HEK293T (cell line): ENCODE measurements at places on chromosomes 2 and 18.

DNA sequence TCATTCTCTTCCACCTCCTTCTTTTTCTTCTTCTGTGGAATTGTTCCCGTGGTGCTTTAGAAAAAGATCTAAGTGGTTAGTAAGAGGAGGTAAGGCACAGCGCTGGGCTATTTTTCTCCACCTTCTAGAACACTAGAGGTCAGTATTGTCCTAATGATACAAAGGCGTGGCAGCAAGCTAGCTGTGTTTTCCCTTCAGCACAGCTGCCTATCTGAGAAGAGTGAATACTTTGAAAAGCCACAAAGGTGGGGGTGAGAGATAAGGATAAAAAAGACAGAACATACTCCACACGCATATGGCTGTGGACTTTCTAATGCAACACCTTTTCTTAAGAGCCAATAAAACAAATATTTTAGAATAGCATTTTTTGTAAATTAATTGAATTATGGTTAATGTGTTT, 2.1 kb downstream of the CNTNAP5 start:
- peak; percentile 49 for DNase-seq

DNA sequence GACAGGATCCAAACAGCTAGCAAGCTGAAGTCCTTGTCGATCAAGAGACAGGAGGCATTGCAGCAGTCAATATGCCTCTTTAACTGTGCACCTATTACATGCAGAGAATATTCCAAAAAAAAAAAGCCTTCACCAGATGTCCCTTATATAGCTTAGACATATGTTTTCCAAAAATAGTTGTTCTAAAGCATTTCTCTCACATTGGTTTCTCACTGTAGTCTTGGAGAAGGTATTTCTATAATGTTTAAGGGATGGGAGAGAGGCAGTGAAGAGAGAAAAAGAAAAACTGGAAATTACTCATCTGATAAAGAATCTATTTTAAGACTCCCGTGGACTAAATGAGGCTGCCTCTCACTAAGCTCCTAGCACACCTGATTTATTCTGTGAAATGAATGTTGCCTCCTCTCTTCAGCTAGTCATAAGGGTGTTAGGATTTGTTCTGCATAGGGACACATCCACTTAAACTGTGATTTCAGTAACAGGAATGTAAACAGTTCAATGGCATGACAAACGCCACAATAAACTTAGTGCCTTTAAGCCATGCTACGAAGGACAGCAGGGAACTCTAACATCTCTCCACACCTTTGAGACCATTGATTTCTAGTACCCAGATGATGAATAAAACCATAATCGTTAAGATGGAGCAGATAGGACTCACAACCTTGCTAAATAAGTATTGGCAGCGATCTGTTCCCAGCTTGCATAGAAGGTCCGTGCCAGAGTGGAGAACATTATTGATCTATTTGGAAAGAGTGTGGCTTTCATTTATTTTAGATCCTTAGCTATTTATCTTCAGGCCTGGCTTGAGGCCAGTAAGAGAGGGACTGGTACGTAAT, 98.6 kb upstream of the NCK2 start:
- no peak for DNase-seq

DNA sequence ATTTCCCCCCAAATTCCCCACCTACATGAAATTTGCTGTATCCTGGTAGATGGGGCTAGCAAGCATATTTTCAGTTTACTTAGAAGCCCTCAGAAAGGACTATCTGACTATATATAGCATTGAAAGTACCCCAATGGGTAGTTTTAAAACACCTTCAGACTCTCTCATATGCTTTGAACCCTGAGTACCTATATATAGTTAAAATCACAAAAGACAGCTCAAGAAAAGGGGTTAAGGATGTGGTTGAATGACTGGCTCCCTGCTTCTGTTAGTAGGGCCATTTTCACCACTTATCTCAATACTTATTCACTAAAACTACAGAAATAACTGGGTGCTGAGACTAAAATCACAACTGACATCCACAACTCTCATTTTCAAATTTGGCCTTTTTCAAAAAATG, 18.5 kb downstream of the WDPCP start:
- no peak for DNase-seq

GRCh38 chr2:173171321-173171720, 95.7 kb downstream of the MAP3K20 start:
- DNase-seq = no peak

DNA sequence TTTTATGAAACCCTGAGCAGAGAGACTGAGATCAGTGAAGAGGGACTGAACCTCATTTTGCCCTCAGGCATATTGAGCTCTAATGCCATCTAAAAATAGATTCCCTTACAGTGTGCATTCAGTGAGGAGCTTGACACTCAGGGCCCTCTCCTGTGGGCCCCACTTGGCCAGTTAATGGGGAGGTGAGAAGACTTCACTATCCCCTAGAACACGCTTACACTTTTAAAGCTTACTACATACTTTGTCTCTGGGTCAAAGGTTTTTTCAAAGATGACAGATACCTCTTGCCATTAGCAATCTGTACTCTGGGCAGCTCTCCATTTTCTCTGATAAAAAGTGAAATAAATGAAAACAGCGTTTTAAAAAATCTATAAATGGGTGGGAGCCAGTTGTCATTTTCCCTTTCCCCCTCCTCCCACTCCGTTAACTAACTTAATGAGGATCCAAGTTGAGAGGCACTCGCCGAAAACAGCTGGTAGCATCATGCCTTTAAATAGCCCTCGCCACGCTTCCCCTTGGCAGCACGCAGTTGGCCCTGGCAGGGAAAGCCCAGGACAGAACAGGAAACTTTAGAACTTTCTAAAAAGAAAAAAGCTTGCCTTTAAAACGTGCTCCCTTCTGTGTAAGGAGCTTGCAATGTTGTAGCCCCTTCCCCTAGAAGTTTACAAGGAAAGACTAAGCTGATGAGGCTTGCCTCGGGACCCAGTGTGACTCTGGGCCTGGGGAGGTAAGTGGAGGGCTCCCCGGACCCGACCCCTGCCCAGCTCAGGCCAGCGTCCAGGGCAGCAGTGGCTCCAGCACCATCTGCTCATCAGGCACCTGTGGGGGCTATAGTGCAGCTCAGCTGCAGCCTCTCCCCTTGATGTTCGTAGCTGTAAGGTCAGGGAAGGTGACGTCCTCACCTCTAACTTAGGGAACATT, 58.8 kb upstream of the FOSL2 start:
- no peak for DNase-seq
